ENCODE measurements at places on chromosomes 7 and 10.

GRCh38 chr10:43042503-43043341 lies 34.1 kb upstream of the RET start:
- DNase-seq, result no peak

GRCh38 chr7:150465414-150465813 lies 15.0 kb downstream of the GIMAP8 start:
- DNase-seq, result no peak

GRCh38 chr7:5303591-5304505 lies 21.1 kb downstream of the SLC29A4 start:
- no peak for DNase-seq

DNA sequence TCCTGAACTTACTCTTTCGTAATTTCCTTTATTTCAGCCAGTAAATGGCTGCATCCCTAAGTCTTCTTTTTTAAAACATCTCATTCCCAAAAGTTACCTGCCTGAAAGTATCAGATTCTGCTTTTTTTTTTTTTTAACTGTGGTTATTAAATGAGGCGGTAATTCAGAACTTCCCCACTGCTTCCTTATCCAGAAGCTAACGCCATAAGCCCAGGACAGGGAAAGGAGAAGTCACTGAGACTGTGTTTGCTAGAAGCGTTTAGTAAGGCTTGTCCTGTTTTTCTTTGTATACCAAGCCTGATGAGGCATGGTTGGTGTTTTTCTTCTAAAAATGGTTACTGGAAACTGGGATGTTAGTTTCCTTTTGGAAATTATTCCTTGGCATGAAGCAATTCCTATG lies 197.8 kb downstream of the CELF2 start:
- no peak for DNase-seq

DNA sequence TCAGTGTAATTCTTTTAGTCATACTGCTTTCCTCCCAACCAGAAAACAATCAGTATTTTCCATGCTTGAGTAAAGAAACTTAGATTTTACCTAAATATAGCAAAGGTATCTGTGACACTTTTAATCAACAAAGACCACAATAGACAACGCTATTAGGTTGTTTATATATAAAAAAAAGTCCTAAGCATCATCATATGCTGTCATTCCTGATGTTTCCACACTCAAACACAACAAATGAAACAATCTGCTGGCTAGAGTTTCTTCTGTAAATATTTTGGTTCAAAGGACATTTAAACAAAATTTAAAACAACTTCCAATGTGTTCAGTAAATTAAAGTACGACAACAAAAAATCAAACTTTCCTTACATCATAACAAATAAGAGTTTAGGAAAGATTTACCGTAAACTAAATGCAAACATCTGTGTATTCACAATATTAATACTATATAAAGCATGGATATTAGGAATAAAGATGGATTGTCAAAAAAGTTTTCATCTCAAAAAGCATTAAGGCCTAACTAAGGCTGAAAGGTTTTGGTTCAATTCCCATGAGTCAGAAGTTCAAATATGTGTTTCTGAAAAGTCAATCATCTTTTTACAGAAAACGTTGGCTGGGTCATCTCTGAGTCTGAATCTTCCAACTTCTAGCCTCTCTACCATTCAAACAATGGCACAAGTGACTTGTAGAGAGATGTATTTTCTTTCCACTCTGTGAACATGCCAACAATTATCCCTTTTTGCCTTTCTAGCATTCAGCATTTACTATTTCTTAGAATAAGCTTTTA lies 157.1 kb downstream of the CRPPA start:
- DNase-seq, result no peak

DNA sequence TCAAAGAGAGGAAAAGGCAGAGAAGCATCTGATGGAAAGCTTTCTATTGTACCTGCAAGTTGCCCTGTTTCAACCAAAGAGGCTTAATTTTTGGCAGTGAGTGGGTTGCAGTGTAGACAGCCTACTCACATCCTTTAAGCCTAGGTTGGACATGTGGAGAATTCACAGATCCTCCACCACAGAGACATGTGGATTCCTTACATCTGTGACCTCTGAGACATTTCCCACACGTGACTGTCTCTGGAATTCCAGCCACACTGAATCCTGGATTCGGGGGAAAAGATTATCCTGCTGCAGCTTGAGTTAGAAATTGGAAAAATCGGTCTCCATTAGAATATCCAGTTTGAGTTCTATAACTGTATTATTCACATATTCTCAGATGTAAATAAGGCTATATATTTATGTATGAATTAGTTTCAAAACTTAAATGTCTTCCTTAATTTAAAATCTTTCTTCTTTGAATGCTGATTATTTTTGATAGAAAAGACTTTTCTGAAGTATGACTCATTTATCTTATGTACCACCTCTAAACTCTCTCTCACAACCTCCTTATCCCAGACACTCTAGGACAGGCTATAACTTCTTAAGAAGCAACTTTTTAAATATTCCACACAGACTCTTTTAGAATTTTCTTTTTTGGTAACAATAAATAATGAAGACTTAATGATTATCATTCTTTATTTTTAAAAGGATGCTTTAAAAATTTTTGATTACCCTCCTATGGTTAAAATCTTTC lies 123.3 kb downstream of the TWIST1 start:
- DNase-seq, result no peak

DNA sequence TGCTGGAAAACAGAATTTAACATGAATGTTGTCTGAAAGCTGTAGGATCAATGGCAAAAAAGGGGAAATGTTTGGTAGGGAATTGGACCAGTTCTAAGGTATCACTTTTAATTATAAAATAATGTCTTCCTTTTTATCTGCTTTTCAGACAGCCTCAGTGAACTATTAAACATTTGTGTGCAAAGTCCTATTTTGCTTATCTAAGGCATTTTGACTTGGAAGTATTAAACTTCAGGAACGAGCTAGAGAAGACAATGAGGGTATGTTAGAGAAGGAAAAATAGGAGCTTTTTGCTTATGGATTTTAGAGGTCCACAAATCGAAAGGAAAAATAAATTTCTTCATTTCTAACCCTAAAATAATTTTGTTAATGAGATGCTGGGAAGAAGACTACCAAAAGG lies 63.3 kb downstream of the PODXL start:
- DNase-seq, result no peak

GRCh38 chr7:100957832-100958421 lies 8.6 kb downstream of the MUC3A start:
- no peak for DNase-seq

DNA sequence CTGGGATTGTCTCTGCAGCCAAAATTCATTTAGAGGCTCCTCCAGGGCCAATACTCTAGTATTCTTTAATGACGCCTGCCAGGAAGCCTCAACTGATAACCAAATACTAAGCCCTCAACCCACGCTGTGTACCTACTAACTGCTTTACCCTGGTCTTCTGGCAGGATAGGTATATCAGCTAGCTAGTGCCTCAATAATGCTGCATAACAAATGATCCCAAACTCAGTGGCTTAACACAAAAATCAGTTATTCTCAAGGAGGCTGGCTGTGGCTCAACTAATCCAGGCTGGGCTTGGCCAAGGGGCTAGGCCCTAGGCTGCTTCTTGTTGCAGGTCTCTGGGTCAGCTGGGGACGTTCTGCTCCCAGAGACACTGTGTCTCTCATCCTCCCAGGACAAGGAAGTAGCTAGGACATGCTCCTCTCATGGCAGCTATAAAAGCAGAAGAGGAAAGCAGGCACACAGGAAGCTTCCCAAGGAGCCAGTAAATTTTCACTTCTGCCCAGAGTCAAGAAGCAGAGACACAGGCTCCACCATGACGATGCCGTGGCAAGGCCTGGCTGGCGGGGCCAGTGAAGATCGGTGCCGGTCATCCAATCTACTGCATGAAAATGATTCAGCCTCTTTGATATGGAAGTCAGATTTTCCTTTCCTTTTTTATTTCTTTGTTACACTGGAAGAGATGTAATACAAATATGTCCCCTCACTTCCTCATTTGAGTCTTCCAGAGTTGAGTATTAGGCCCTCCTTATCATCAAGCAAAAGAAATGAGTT lies 28.6 kb upstream of the COL13A1 start:
- no peak for DNase-seq

DNA sequence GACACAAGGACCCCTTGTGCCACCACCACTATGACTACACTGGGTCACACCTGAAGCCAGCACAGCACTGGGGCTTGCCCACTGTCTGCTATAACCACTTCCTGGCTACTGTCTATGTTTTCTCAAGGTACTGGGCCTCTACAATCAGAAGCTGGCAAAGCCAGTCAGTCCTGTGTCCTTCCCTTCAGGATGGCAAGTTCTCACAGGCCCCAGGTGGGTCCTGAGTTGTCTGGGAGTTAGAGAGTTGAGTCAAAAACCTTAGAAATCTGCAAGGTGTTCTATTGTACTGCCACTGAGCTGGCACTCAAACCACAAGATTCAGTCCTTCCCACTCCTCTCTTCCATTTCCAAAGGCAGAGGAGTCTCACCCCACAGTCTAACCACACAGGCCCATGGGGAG lies 705.5 kb downstream of the IPMK start:
- DNase-seq, result no peak

DNA sequence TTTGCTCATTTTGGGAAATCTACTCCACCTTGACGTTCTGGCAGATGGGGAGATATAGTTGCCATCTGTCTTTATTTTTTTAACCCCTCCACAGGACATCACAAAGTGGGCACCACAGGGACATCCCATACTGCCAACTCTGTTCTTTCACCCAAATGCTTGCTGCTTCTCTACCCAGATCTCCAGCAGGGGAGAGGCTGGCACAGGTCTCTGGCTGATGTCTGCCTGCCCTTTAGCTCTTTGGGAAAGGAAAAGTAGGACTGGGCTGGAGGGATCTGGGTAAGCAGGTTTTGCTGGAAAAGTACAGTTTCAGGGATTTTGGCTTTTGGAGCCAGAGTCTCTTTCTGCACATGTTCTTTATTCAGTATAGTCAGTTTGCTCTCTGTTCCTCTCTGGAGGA lies 156.7 kb downstream of the ANLN start:
- DNase-seq, result no peak

GRCh38 chr10:108392286-108392685 lies 1227.8 kb upstream of the SORCS1 start:
- no peak for DNase-seq

DNA sequence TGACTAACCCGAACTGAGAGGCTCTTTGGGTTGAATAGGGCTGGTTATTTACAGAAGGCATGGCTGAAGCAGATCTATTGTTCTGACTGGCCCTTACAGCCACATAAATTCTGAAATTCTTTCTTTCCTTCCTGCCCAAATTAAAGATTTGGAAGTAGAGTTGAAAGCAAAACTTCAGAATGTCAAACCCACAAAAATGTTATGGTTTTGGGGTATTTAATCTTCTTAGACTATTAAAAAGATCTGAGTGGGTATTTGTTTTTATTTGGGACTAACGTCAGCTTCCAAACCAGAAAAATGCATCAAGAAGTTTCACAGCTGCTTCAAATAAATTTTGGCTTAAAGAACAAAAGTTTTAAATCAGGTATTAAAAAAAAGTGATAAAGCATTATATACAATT lies 124.5 kb downstream of the AHR start:
- DNase-seq, result no peak

All from heart left ventricle (tissue), 16 donors.